Hematopoietic multipotent progenitor cell treated with erythropoietin and hydrocortisone succinate and interleukin-3 and kit ligand, for 4 days (in vitro differentiated cells): ENCODE measurements at places on chromosomes 5 and 9.

GRCh38 chr5:148186248-148187003 is 16.4 kb upstream of the SPINK6 start:
- peak; percentile 62 for DNase-seq

DNA sequence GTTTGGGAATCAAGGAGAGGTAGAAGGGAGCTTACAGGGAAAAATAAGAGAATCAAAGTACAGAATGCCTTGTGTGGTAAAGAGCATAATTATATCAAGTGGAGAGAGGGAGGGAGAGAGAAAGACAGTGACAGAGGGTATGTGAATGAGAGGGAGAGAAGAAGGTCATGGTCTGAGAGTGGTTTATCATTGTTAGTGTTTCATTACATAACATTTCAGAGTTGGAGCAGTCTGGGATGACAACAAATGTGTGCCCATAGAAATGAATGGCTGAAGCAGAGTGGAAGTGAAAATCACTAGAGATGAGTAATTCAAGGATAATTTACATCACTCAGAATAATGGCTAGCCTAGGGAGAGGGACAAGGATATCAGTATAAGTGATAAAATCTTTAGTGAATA is 799.2 kb downstream of the TLE1 start:
- DNase-seq: no peak

- DNase-seq: peak; percentile 69
Observed at GRCh38 chr5:40681363-40682153, 1.8 kb downstream of the PTGER4 start.

GRCh38 chr9:134350416-134350994 is 24.2 kb downstream of the RXRA start:
- no peak for DNase-seq

- DNase-seq: peak; percentile 84
Observed at GRCh38 chr9:15606643-15607472, 54.0 kb downstream of the CCDC171 start.

- no peak for DNase-seq
Observed at GRCh38 chr5:176740702-176741496, 69.5 kb upstream of the UNC5A start.

DNA sequence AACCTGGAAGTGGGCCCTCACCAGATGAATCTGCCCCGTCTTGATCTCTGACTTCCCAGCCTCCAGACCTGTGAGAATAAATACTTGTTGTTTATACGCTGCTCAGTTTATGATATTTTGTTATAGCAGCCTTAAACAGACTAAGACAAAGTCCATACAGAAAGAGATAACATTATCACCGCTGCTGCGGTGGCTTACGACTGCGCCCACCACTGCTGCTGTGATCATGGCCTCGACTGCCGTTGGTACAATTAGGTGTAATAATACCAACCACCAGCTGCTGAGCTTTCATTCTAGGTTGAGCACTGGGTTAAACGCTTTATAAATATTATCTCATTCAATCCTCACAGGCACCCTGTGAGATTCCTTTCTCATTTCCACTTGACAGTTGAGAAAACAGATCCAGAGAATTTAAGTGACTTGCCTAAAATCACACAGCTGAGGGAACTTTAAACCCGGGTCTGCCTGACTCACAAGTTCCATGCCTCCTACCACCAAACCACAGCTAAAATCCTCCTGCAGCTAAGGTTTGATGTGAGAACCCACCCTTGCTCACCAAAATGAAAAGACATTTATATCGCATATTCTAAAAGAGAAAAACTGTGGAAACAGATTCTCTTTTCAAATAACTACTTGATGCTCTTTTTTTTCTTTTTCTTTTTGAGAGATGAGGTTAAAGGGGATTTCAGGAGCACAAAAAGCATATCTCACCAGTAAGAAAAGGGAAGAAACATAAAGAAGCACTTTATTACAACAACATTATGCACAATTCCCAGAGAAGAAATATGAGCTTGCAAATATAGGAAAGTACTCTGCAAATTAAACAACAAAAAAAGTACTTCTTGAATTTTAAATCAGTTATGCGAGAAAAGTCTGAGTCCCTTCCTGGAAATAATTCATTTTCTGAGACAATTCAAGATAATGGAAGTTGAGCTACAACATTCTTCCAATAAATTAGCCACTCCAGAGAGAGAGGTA is 23.9 kb downstream of the GOLM1 start:
- no peak for DNase-seq

DNA sequence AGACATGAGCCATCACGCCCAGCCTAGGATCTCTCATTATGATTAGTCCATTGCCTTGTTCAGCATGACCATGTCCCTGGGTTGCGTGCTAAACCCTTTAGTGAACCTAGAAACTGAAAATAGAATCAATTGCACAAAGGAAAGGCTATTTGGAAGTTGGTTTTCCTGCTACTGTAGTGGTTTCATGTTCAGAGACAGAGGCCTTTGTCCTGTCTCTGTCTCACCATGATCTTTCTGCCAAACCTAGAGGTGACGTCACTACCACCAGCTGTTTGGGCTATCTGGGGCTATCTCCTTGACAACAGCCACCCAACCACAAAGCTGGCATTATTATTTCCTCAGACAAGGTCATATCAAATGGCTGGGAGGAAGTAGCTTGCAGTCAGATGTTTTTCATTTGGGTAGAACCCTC is 4.0 kb upstream of the CDK5RAP2 start:
- peak; percentile 96 for DNase-seq

DNA sequence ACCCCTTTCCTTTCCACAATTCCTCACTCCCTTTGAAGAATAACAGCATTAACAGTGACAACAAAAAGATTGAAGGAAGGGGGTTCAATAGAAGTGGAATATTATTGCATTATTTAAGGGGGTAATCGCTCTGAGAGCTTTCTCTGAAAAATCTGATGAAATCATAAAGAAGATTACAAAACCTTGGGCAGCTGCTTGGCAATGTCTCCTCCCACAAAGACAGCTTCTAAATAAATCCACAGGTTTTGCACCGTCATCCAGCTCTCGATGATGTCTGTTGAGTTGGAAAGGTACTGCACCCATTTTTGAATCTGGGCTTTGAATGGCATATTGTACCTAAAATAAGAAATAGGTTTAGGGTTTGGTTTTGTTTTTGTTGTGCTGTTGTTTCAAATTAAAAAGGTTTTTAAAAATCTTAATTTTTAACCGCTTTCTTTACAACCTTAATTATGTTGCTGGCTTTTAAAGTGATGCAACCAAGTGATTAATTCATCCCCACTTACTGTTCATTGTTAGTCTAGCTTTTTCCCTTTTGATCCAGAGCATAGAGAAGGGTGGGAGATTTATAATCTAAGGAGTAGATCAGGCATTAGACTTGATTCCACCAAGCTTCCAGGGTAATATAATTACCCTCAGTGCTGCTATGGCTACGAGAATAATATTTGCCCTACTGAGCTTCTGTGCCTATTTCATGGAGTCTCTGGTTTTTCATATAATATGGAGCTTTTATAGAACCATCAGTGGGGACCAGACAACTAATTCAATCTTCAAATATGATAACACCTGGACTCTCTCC is 85.0 kb downstream of the DNAH5 start:
- DNase-seq: peak; percentile 2

DNA sequence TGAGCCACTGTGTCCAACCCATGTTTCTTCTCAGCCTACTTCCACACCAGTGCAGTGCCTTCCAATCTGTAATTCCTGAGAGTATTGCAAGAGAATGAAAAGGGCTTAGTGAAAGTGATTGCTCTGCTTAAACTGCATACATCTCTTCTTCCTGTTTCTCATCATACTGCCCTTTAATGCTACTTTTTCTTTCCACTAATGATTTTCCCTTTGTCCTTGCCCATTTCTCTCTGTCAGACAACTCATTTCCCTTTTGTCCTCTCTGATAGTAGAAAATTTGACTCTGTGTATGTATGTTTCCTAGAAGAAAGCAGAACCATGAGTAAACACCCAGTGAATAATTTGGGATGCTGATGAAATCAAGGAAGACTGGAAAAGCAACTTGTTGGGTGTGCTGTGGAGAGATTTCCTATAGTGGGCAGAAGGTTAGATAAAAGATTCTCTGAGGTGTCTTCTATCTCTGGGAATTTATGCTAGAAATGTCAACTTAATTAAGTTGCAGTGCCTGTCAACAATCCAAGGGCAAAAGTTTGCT is 102.2 kb upstream of the CHD1 start:
- no peak for DNase-seq

DNA sequence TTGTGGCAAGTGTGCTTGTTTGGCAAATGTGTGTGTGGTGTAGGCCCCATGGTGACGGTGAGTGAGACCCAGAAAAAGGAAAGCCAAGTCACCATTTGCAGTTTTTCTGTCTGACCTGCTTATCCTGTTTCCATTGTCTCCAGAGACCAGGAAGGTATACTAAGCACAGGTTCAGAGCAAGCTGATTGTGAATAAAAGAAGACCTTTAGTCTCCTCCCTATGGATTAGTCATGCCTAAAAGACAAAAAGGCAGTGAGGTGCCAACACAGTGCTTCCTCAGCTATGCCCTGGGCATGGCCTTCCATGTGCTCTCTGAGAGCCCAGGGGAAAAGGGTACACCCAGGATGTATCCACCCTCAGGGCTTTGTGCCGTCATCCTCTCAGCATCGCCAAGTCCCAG is 49.2 kb upstream of the SHOC1 start:
- DNase-seq: no peak

DNA sequence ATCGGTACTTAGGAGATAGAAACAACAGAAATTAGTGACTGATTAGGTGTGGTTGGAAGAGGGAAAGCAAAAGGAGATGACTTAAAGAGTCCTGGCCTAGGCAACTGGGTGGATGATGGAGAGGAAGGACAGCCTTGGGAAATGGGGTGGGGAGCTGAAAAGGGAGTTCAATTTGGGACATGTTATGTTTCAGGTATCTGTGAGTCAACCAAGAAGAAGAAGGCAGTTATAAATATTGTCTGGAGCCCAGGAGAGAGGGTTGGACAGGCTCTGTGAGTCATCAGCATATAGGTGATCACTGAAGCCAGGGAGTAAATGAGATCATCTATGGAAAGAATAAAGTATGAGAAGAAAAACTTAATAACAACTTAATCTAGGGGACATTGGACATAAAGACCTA is 357.7 kb downstream of the NPR3 start:
- DNase-seq: no peak

DNA sequence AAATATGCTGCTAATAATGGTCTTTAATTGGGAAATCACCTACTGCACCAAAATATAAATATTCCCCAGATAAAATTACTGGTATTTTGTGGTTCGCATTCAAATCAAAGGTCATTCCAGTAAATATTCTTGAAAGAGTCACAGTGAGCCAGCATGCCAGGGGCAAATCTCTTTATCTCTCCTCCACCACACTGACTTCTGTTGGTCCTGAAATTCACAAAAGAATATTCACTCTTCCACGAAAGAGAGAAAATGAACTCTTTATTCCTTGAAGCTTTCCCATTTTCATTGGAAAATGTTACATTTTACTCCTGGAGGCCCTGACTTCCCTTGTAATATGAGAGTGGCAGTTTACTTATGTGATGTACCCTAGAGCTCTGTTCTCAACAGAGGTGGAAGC is 39.7 kb downstream of the ZNF366 start:
- no peak for DNase-seq

- peak; percentile 94 for DNase-seq
Observed at GRCh38 chr5:134140530-134141201, 26.2 kb downstream of the TCF7 start.

DNA sequence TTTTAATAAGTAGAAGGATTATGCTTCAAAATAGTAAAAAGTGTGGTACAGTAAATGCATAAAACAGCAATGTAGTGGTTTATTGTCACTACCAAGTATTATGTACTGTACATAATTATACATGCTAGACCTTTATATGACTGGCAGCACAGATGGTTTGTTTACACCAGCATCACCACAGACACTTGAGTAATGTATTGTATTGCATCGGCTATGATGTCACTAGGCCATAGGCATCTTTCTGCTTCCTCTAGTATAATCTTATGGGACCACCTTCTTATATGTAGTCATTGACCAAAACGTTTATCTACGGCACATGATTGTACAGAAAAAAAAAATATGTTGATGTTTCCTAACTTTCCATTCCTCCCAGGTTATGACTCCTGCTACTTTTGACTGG is 31.9 kb upstream of the SSBP2 start:
- peak; percentile 39 for DNase-seq

- no peak for DNase-seq
Observed at GRCh38 chr9:16221822-16222547, 648.5 kb downstream of the BNC2 start.

DNA sequence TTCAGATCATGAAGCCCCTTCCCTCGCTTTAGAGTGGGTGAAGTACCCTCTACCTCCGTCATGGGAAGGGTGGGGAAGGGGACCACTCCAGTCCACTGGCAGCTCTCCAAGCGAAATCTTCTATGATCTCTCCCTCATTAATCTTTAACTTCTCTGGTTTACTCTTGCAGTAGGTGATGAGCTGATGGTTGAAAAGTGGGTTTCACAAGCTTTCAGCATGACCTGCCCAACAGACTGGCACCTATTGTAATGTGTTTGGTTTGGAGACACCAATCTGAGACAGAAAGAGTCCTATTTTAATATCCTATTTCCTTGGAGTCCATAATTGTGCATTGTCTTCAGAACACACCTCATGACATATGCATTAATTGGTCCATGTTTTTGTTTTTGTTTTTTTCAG is 70.8 kb upstream of the TGFBR1 start:
- no peak for DNase-seq

DNA sequence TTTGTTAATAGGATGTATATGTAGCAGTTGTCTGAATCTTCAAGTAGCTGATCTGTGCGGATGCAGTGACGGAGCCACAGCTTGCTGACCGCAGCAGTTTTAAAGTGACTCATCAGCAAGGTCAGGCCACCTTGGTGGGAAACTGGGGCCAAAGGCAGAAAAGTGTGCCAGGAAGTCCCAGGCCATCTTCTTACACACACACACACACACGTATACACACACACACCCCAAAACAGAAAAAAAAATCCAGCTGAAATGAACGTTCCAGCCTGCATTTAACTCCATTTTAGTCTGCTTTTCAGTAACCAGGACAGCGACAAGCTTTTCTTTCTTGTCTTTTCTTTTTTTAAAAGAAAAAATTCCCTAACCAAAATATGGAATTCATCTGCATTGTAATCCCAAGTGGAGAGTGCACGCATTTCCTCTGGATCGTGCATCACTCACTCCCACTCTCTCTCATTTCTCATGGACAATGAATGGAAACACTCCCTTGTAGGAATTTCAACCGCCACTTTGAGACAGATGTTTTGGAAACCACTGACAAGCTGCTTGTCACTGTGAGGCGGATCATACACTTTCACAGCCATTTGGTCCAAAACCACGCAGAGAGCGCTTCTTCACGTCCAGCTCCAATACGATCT is 103.9 kb downstream of the LHFPL2 start:
- no peak for DNase-seq

DNA sequence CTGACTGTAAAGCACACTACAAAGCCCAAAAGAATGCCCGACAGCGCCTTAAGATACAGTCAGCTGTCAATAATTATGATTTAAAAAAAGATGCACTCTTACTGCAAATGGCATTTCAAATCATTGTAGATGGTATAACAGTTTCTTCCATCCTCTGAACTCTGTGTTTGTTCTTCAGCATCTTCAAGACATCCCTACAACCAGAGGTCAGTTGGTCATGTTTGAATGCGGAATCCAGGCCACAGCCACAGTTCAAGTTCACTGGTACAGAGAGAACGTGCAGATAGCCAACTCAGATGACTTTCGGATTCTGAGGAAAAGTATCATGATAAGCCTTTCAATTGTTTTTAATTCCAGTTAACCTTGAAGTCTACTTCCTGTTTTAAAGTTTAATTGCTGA is 8.7 kb upstream of the MYOT start:
- no peak for DNase-seq
